ENCODE measurements at places on chromosomes 13 and 19.
A peak's percentile ranks its signal among the peaks of the same experiment; 100 is the strongest.

- no peak for DNase-seq
Measured at GRCh38 chr13:59975807-59976435, 187.8 kb downstream of the DIAPH3 start.

GRCh38 chr13:69010789-69011188 is 1096.8 kb upstream of the ATXN8OS start:
- no peak for DNase-seq

DNA sequence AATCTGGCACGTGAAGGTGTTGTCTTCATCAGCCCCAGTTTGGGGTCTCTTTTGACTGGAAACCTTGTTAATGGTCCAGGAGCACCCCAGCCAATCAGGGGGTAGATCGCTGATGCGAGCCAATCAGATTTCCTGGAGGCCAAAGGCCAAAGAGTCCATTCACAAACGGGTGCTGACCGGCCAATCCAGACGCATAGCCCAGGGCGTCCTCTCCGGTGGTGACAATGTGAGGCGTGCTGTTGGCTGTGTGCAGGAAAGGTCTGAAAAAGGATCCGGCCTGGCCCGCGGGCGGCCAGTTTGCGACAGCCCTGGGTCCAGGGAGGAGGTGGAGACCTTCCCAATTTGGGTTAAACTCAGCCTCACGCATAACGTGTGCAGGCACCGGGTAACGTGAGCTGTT is 3.1 kb downstream of the MAST3 start:
- DNase-seq, result no peak

DNA sequence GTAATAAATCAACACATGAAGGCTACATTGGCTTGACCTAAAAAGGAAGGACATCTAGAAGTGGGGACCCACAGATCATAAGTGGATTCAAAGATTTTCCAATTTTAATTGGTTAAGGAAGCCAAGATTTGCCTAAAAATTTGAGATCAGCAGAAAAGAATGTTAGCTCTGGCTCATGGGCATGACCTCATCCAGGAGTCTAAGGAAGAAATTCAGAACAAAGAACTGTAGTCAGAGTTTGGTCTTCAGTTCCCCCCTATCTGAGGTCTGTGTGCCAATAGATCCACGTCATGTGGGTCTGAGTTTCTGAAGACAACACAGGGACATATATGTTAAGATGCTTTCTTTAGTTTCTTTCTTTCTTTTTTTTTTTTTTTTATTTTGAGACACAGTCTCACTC is 648.8 kb upstream of the SPRY2 start:
- DNase-seq, result no peak

GRCh38 chr19:6693056-6693471 is 23.1 kb upstream of the TNFSF14 start:
- DNase-seq, result peak; percentile 50

- no peak for DNase-seq
Measured at GRCh38 chr13:20974981-20975585, 72.5 kb upstream of the XPO4 start.

- no peak for DNase-seq
Measured at GRCh38 chr19:16327501-16327900, 2.9 kb downstream of the KLF2 start.

- no peak for DNase-seq
Measured at GRCh38 chr13:91178099-91178498, 169.4 kb upstream of the MIR17HG start.

- peak; percentile 69 for DNase-seq
Measured at GRCh38 chr19:14433554-14434501, 722 bp downstream of the PKN1 start.

DNA sequence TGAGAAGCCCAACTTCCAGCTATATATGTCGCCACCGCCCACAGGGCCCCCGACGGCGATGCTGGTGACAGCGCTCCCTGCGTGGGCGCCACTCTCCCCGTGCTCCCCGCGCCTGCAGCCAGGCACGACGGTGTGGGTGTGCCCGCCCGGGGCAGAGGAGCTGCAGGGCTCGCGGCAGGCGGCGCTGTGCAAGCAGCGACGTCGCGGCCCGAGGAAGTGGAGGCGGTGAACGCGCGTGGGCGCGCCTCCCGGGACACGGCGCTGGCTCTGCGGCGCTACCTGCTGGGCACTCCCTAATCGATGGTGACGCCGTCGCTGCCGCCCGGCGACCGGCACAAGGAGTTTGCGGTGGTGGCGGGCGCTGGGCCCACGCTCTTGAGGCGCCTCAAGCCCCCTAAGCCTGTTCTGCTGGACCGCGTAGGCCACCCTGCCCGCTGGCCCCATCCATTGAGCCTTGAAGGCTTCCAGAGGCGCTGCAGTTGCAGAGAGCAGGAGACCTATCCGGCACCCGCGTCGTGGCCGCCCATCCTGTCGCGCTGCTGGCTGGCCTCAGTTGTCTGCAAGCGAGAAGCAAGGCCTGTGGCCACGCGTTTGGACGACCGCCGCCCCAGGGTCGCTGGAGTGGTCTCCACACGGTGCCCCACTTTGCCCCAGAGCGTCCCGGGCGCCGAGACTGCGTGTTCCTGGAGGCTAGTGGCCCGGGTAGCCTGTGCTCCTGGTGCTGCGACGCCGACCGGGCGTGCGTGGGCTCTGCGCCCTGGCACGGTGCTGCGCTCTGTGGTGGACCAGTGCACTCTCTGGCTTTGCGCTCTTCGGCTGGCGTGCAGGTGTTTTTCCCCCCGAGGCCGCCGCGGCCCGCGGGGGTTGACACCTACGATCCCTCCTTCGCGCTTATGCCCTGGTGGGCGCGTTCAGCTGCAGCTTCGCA is 23.1 kb downstream of the LRFN3 start:
- peak; percentile 87 for DNase-seq

DNA sequence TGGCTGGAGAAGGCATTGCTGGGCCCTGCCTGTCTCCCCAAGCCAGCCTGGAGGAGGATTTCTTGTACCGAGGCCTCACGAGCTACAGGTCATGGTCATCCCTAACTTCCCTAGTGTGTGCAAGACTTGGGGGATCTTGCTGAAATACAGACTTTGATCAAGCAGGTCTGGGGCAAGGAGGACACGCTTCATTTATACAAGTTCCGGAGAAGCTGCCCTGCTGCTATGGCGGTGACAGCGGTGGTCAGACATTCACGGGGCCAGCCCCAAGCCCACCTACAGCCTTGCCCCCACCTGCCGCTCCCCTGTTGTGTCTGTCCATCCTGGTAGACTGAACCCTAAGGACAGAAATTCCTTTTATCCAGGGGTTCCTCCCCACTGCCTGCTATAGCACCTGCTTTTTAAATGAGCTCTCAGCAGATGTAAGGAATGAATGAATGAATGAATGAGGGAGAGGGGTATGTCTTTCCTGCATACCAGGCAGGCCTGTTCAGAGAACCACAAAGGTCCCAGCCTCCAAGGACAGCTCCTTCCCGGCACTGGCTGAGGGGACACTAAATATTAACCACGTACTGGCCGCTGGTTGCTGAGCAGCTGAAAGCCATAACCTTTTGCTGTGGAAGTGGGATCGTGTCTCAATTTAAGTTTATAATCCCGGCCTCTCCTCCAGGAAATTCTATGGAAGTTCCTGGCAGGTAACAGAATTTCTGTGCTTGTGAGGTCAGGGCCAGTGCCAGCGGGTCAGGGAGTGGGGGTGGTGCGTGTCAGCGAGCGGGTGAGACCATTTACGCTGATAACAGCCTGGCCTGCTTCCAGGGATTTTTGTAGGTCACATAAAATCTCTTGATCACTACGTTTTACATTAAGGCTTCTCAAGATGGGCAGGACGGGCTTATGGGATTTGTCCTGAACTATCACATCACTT is 27.1 kb downstream of the TSSK6 start:
- no peak for DNase-seq

DNA sequence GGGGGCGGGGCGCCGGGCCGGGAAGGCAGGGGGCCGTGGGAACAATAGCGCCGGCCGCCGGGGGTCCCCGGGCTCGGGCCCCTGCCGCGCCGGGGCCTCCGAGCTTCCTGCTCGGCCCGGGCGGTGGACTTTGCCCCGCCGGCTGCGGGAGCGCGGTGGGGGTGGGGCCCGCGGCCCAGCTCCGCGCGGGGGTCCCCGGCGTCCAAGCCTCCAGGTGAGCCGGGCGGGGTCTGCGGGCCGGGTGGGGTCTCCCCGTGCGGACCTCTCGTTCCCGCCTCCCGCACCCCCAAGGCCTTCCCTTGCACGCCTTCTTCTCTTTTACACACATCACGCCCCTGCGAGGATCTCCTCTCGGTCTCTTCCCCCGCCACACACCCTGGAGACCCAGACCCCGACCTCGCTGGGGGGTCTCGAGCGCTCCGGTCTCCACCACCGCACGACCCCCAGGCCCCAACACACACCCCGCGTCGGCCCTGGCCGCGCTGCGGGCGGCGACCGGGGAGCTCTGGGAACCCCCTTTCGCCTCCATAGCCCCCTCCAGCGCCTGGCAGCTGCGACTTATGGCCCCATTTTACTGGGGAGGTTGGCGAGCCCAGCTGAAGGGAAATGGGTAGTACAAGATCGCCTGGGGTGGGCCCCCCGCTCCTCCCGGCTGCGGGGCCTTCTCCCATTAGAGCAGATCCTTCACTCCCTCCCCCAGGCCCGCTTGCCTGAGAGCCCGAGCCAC is 711 bp downstream of the CAMSAP3 start:
- no peak for DNase-seq

GRCh38 chr19:47802521-47803043 is 1.8 kb downstream of the TPRX1 start:
- DNase-seq, result no peak

GRCh38 chr13:110799246-110800236 is 86.0 kb downstream of the ING1 start:
- DNase-seq, result no peak

- no peak for DNase-seq
Measured at GRCh38 chr13:42355092-42355485, 83.1 kb downstream of the AKAP11 start.

DNA sequence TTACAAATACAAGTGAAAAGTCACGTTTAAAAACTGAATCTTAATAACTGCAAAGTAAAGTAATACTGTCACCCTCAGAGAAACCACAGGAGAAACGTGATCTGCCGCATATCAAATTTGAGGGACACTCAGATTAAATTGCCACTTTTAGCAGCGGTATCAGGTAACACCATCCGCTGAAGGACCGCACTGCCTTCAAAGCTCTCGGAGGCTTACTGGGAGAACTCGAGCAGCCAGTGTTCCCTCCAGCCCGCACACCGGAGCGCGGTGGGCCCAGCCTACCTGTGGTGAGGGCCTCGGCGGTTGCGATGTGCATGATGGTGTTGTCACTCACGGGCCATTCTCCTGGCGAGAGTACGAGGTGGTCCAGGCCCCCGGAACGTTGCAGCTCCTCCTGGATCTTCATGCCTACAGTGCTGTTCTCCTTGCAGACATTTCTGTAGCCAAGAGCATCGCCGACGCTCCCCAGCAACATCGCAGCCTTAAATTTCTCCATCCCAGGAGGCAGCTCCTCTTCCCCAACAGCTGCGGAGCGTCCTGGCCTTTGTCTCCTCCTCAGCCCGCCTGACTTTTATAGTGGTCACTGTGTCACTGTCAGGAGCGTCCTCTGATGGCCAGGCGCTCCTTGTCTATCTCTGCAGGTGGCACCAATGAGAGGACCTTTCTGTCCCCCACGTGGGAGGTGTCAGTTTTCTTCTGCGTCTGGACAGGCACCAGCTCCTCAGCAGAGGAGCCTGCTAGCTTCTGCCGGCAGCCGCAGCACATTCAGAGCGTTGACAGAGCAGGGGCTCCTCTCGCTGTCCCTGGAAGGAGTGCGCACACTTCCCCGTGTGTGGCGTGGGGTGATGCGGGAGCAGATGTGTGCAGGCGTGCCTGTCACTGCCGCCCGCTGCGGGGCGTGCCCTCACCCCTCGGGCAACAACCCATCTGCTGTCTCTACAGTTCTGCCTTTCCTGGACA is at the start of gene ADPRHL1:
ADPRHL1 (minus strand) TSS at position 547 of the 960 bp plus-strand sequence; CDS start at position 496, 51 bp downstream.
- DNase-seq, result no peak

DNA sequence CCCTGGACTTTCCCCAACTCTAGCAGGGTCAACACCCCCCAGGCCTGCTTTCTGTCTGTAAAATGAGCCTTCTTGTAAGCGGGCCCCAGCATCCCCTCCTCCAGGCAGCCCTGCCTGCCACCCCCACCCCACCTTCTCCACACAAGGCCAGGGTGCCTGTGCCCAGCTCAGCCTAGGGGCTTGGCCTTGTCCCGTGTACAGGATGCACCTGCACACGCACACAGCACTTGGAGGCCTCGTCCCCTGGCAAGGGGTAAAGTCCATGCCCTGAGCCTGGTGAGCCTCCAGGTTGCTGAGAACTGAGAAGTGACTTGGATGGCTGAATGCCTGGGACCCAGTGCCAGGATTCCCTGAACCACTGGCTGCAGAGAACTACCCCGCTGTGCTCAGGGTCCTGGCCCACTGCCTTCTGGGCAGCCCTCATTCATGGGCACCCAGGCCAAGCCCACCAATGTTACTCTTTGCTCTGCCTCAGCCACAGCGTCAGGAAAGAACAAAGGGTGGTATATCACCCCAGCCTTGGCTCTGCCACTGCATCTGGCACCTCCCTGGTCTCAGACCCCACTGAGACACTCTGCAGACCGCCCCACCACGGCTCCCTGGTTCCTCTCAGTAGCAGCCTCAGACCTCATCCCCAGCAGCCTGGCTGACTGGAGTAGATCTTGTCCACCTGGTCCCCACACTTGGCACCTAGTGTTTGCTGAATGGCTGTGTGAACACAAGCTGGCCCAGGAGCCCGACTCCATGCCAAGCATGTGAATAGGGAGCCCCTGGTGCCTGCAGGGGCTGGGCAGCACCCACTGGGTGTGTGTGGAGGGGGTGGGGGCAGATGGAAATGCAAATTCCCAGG is 1.8 kb upstream of the TM6SF2 start:
- no peak for DNase-seq

DNA sequence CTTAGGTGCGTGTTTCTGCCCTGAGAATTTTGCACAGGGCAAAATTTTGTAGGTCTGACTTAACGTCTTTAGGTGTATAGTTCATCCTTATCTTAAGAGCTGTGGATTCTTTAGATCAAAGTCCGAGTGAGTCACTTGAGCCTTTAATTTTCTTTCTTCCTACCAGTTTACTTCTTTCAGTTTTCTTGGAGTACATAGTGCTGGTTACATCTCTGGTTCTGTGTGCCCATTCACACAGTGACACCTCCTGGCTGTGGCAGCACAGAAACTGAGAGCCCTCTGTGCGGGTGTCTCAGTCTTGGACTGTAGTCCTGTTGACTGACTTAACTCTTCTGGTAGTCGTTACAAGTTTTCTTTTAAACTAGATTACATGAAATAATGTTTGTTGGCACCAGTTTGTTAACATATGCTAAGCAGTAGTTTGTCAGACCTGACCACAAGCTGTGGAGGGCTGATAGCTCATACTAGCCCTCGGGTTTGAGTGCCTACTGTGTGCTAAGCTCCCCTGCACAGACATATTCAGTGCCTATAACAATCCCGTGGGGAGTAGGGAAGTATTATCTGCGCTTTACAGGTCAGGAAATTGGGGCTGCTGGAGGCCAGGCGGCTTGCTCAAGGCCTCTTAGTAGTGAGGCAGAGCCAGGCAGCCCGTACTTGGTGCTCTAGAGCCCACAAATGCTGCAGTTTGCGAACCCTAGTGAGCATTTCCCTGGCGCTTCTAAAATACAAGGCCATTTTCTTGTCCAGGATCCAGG is 1.6 kb downstream of the GATAD2A start:
- DNase-seq, result no peak

Measured in Right ventricle myocardium inferior (tissue), 1 donor.